ENCODE measurements at places on chromosomes 6 and 20.

DNA sequence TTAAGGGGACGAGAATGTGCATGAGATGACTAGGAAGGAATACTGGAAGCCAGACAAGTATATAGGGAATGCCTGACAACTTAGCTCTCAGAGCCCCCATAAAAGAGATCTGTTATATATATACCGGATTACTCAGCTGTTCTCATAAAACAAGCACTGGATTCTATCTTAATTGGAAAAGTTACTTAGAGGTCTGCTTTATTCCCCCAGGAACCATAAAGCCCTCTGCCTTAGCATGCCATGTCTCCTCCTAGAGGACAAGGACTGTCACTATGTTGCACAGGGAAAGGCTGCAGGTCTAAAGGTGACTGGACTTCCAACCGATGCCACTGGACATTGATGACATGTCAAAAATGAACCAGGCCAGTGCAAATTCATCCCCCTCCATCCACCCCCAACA is 6.4 kb downstream of the EXOC2 start:
- no peak for DNase-seq

DNA sequence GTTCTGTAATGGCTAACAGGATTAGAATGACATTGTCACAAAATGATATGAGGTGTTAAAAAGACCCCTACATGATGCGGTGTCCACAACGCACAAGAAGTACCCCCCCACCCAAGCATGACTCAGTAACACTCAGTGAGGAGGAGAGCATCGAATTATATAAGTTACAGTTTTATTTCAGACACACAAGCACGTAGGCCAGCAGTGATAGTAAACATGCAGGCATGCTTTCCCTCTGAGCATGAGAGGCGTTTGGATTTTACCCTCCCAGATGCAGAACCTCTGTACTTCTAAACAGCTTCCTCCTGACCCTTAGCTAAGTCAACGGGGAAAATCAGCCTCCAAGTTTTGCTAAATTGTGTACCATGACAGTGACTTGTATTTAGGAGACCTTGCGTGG is 23.9 kb downstream of the GNAS start:
- DNase-seq = no peak

GRCh38 chr6:38179794-38180430 is 360.4 kb downstream of the ZFAND3 start:
- no peak for DNase-seq

DNA sequence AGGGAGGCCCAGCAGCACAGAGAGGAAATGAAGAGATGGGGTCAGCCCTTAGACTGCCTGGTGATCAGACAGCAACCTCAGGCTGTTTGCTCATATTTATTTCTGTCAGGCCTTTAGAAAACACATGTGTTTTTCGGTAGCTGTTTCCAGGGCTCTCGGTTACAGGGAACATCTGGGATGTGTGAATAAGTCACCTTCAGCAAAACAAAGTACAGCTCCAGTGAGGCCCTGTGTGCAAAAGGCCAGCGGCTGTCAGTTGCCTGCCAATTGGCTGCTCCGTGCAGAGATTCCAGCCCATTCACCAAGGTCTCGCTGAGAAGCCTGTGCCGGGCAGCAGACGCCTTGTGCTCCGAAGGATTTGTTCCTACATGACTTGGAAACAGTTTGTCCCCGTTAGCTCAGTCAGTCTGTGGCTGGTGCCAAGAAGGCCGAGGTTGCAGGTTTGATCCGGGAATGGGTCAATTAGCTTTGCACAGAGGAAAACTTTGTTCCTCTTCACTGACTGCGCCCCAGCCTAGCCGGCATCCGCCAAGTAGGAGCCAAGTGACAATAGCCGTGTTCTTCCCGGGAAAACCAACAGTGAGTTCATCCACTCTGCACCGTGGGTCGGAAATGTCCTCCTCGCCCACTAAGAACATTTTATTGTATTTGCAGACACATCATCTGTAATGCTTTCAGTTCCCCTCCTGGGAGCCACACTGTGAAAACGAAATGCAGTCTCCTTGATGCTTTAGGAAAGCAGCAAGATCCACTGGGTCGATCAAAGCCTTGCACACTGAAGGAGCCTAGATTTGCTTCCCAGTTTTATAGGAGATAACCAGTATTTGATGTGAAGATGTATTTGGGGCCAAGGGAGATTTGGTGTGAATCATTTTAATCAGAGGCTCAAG is 315.4 kb upstream of the CDYL start:
- no peak for DNase-seq

Data from trophoblast cell (in vitro differentiated cells and primary cell).